MG63 (cell line): ENCODE measurements at places on chromosomes 2 and 18. TPM values are rescaled to one million over a fixed set of nuclear protein-coding genes. Genes with fewer than 3 reads are reported as not detected.

The FARP2 gene
- total RNA-seq: 35.6 and 37.4 TPM in 2 replicates

The XDH gene
- 0.69 TPM in 1 of 2 replicates, not detected in the other for total RNA-seq

The SLC4A5 gene
- total RNA-seq: under 0.01 TPM in 1 of 2 replicates, not detected in the other

The PID1 gene
- 55.1 and 63.3 TPM in 2 replicates for total RNA-seq

The DHRS9 gene
- total RNA-seq: not detected in 2 replicates

The ALLC gene
- total RNA-seq: not detected in 2 replicates

The ABCB11 gene
- total RNA-seq: not detected in 2 replicates

The ROCK1 gene
- 12.4 and 16.4 TPM in 2 replicates for total RNA-seq

The GAL3ST2 gene
- 1.7 TPM in 1 of 2 replicates, not detected in the other for total RNA-seq

The BCL2 gene
- total RNA-seq: 3.0 and 5.4 TPM in 2 replicates

The CNTNAP5 gene
- not detected in 2 replicates for total RNA-seq

The VWA3B gene
- total RNA-seq: not detected in 2 replicates

The GCKR gene
- total RNA-seq: not detected in 2 replicates

The KCNE4 gene
- 0.30 and 0.69 TPM in 2 replicates for total RNA-seq

The HYCC2 gene
- total RNA-seq: 0.62 and 0.86 TPM in 2 replicates

The AKAIN1 gene
- not detected in 2 replicates for total RNA-seq

The ZNF385B gene
- total RNA-seq: not detected in 2 replicates

The SLC35F6 gene
- total RNA-seq: 18.9 and 31.0 TPM in 2 replicates

The LOXHD1 gene
- total RNA-seq: not detected in 2 replicates

The LBX2 gene
- 0.95 and 1.2 TPM in 2 replicates for total RNA-seq
